Iris pigment epithelial cell (primary cell): ENCODE measurements at places on chromosomes 3 and 15.
A peak's percentile ranks its signal among the peaks of the same experiment; 100 is the strongest.

GRCh38 chr3:71484452-71484851, 99.1 kb downstream of the FOXP1 start:
- no peak for DNase-seq

GRCh38 chr15:90487186-90487585, 42.5 kb upstream of the CRTC3 start:
- no peak for DNase-seq

DNA sequence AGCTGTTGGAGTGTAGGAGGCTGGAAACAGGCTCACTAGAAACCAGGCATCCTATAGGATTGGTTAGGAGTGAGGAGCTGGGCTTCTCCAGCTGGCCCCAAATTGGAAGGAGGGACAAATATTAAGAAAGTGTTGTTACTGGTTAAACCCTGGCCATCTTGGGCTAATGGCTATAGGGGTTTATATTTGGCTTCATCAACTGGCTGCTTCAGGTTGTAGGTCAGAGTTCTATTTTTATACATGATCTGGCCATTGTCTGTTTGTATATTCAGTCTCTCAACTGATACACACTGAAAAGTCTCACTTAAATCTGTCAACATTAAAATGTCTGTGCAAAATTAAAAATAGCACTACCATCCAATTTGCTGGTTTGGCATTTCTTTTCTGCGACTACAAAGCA, 70.2 kb upstream of the ARRDC4 start:
- DNase-seq: no peak

GRCh38 chr3:171038342-171038741, 11.8 kb upstream of the SLC2A2 start:
- peak; percentile 38 for DNase-seq

- DNase-seq: no peak
Observed at GRCh38 chr15:101452572-101452971, 36.9 kb downstream of the PCSK6 start.

DNA sequence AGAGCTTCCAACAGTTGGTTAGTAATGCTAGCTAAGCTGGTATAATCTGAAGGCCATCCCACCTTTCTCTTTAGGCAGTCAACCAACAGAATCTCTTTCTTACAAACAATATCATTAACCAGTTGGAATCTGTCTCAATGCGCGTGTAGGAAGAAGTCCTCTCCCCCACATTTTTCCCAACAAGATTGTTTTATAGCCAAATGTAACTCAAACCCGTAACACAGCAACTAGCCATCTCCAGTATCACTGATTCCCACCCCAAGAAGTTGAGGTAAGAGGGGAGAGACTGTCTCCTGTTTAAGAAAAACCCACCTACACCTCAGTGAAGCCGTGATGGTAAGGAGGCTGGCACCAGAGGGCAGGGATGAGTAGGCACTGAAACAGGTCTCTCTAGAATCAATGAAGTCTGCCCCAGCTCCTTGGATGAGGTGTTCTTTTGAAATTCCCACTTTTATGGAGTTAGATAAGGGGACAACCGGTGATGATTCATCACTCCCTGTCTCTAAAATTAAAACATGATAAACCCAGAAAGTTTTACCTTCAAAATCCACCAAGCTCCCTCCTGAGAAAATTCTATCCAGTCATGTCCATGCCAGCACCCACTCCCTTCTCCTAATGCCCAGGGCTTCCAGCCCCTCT, 30.9 kb downstream of the CDC25A start:
- peak; percentile 14 for DNase-seq

DNA sequence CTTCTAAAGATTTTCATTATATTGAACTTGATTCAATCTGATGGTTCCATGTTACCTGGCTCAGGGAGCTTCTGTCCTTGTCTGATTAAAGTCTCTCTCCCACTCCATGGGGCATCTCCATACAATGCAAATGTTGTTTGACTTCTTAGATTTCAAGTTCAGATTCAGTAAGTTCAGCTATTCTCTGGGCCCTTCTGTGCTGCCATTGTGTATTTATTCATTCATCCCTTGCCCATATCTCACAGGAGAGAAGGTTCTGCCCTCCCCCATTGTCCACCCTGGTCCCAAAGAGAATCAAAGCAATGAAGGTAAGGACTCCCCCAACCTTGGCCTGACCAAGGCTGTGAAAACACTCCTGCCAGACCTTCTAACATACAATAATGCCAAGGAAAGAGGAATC, 669.9 kb downstream of the MAGI1 start:
- no peak for DNase-seq

DNA sequence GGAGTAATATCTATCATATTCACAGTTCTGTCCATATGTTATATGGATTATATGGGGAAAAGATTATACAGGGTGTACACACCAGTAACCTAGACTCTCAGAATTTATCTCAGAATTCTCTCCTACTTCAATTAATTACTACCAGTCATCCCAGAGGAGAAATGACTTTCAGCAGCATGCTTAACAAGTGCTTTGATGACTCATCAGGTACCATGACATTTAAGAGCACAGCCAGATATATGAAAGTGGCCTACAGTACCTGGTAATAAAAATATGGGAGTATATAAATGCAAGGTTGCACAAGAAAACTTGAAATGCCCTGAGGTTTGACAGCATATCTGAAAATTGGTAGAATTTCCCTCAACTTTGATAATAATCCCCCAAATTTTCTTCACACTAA, 1273.0 kb downstream of the OTOL1 start:
- DNase-seq: peak; percentile 6

- DNase-seq: peak; percentile 66
Observed at GRCh38 chr15:50227076-50227475, 38.5 kb downstream of the HDC start.

DNA sequence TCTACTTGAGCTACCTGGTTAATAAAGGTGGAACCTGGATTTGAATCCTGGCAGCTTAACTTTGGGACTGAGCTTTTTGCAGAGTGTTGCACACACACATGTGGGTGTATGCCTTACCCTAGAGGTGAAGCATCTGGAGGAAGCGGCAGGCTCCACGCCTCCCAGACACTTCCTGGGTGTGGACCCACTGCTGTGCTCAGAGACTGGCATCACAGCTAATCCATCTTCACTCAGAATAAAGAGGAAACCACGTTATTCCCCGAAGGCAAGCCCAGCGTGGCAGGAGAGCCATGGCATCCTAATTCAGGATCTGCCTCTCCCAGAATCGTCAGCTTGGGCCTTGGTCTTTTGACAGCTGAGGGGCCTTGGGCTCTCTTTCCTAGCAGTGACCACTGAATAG, 25.5 kb downstream of the CCDC13 start:
- DNase-seq: no peak

GRCh38 chr15:48965972-48966371, 2.3 kb upstream of the SHC4 start:
- DNase-seq: peak; percentile 79

- no peak for DNase-seq
Observed at GRCh38 chr3:101703169-101703568, 16.7 kb upstream of the RPL24 start.

- peak; percentile 28 for DNase-seq
Observed at GRCh38 chr3:122394173-122394572, 10.2 kb downstream of the FAM162A start.

GRCh38 chr15:51128701-51129100, 34.0 kb upstream of the TNFAIP8L3 start:
- peak; percentile 33 for DNase-seq

- no peak for DNase-seq
Observed at GRCh38 chr15:41792000-41792637, 17.8 kb downstream of the MAPKBP1 start.

GRCh38 chr3:54859184-54859583, 68.7 kb downstream of the LRTM1 start:
- DNase-seq: peak; percentile 41

DNA sequence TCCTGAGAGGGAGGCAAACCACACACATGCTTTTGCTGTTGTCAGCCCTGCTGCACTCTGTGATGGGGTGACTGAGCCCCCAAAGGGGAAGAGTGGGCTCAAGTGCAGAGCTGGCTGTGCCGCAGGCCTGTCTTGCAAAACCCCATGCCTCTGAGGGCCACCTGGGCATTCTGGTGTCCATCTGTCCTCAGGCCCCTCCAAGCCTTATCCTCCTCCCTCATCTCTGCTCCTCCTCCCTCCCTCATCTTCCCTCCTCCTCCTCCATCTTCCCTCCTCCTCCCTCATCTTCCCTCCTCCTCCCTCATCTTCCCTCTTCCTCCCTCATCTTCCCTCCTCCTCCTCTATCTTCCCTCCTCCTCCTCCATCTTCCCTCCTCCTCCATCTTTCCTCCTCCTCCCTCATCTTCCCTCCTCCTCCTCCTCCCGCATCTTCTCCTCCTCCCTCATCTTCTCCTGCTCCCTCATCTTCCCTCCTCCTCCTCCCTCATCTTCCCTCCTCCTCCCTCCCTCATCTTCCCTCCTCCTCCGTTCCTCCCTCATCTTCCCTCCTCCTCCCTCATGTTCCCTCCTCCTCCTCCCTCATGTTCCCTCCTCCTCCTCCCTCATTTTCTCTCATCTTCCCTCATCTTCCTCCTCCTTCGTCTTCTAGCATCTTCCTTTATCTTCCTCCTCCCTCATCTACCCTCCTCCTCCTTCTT, 40.6 kb downstream of the CHDH start:
- no peak for DNase-seq

DNA sequence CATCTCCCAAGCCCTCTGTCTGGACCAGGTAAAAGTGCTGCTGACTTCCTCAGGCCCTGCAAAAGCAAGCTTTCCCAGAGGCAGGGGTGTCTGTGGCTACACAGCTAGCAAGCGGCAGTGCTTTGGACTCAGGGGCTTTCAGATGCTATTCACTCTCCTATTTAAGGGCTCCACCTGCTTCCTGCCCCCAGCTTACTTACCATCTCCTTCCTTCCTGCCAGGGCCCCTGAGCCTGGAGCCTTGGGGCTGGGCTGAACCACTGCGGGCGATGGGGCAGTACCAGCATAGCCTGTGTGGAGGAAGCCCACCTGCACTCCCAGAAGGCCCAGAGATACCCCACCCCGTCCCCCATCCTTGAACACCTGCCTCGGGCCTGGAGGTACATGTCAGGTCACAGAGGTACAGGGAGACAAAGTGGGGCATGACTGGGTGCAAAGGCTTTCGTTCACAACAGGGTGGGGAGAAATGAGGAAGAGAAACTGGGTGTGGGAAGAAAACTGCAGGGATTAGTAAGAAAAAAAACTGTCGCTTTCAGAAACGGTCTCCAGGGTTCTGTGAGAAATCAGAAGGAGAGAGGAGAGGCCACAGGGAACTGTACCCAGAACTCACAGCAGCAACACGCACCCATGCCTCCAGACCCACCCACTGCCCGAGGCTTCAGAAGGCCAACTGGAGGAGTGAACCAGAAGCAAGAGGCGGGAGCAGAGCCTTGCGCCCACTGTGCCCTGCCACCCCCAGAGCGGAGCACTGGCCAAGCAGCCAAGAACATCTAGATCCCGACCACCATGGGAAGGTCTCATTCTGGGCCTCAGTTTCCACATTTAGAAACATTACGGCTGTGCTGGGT, 49.5 kb downstream of the CCDC12 start:
- DNase-seq: no peak

DNA sequence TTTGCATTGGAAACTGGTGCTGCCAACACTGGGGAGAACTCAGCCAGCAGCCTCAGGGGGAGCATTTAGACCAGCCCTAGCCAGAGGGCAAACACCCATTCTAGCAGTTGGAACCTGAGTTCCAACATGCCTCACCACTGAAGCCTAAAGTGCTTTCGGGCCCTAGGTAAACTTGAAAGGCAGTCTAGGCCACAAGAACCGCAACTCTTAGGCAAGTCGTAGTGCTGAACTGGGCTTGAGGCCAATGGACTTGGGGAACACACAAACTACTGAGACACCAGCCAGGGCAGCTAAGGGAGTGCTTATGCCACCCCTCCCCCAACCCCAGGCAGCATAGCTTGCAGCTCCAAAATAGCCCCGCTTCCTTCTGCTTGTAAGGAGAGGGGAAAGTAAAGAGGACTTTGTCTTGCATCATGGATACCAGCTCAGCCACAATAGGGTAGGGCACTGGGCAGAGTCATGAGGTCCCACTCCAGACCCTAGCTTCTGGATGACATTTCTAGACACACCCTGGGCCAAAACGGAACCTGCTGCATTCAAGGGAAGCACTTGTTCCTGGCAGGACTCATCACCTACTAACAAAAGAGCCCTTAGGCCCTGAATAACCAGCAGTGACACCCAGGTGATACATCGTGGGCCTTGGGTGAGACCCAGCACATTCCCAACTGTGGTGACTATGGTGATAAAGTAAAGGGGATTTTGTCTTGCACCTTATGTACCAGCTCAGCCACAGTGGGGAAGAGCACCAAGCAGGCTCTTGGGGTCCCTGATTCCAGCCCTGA, 37.3 kb upstream of the TEX9 start:
- no peak for DNase-seq

- DNase-seq: peak; percentile 50
Observed at GRCh38 chr3:191136347-191136746, 62.7 kb upstream of the OSTN start.

GRCh38 chr3:65347166-65347565, 659.4 kb upstream of the ADAMTS9 start:
- no peak for DNase-seq

DNA sequence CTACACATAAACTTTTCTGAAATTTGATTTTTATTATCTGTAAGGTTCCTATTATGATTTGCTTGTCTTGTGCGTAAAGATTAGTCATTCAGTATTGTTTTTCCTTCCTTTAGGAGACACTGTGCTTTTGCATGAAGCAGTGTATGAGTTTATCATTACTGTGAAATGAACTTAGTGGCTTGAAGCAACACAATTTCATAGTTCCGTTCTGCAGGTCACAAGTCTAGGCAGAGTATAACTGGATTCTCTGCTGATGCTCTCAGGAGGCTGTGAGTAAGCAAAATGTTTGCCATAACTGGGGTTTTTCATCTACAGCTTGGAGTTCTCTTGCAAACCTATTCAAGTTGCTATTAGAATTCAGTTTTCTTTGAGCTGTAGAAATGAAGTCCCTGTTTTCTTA, 1136.1 kb downstream of the OTOL1 start:
- peak; percentile 17 for DNase-seq

- no peak for DNase-seq
Observed at GRCh38 chr3:44966795-44967278, 9.1 kb downstream of the ZDHHC3 start.

DNA sequence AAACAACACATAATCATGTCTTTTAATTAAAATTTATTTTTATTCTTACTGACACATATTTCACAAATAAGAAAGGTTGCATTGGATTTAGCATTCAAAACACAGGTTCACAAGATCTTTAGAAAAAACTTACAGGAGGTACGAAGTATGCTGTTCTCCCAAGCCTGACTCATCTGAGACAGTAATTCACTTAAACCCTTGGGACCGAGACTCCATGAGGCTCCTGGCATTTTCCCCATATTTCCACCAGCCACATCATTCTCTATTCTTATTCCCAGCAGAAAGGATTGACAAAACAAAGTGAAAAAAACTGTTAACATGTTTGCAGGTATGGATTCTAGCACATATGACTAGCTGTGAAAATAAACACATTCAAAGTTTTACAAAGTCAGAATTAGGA, 52.6 kb downstream of the CNTN3 start:
- DNase-seq: no peak
